T-cell (primary cell): ENCODE measurements at places on chromosomes 1 and 21. TPM values are rescaled to one million over a fixed set of nuclear protein-coding genes. Genes with fewer than 3 reads are reported as not detected.

The AQP10 gene
- total RNA-seq: not detected

The MYOG gene
- not detected for total RNA-seq

The TSPAN2 gene
- total RNA-seq: 2.4 TPM

The PCAT6 gene
- total RNA-seq: 0.44 TPM

The RAB25 gene
- total RNA-seq: 1.9 TPM

The MROH7 gene
- 0.39 TPM for total RNA-seq

The NBPF10 gene
- total RNA-seq: 2.0 TPM

The SLC35F3 gene
- total RNA-seq: not detected

The PSMG1 gene
- 18.1 TPM for total RNA-seq

The KIRREL1 gene
- 0.19 TPM for total RNA-seq

The NTNG1 gene
- total RNA-seq: not detected

The PCP4L1 gene
- not detected for total RNA-seq

The PADI4 gene
- 1.2 TPM for total RNA-seq

The ILF2 gene
- 86.6 TPM for total RNA-seq

The COL16A1 gene
- not detected for total RNA-seq

The LRRC38 gene
- 0.13 TPM for total RNA-seq

The HAO2 gene
- total RNA-seq: not detected

The SHISAL2A gene
- total RNA-seq: 54.6 TPM

The CLCA4 gene
- total RNA-seq: not detected

The SYCP1 gene
- total RNA-seq: not detected

The KIF21B gene
- 110 TPM for total RNA-seq

The FCGR1A gene
- not detected for total RNA-seq

The LRRC3 gene
- total RNA-seq: 0.76 TPM

The SEC16B gene
- total RNA-seq: not detected

The GPR25 gene
- total RNA-seq: 6.7 TPM

The F5 gene
- 9.7 TPM for total RNA-seq

The C8A gene
- total RNA-seq: not detected

The TMEM51 gene
- total RNA-seq: not detected

The OR2T29 gene
- not detected for total RNA-seq

The CAPN9 gene
- not detected for total RNA-seq

The ASCL5 gene
- not detected for total RNA-seq

The MFSD2A gene
- total RNA-seq: 2.7 TPM

The TMEM54 gene
- total RNA-seq: not detected

The RAB7B gene
- not detected for total RNA-seq

The LCE4A gene
- not detected for total RNA-seq

The RAVER2 gene
- 2.2 TPM for total RNA-seq

The LAX1 gene
- total RNA-seq: 26.8 TPM

The PDE9A gene
- total RNA-seq: 14.8 TPM

The B3GALT2 gene
- 0.15 TPM for total RNA-seq

The C1orf116 gene
- total RNA-seq: 0.14 TPM

The INAVA gene
- total RNA-seq: 0.30 TPM

The OR13G1 gene
- total RNA-seq: not detected

The LINGO4 gene
- total RNA-seq: 0.36 TPM

The ZBTB8A gene
- 0.09 TPM for total RNA-seq

The TDRD5 gene
- not detected for total RNA-seq

The RASSF5 gene
- 204 TPM for total RNA-seq

The SELENBP1 gene
- total RNA-seq: not detected

The BRDT gene
- not detected for total RNA-seq

The PMVK gene
- total RNA-seq: 22.4 TPM

The CYYR1 gene
- total RNA-seq: not detected

The ADAM30 gene
- not detected for total RNA-seq

The FBLIM1 gene
- 0.54 TPM for total RNA-seq

The ITLN2 gene
- total RNA-seq: not detected

The VSIG8 gene
- total RNA-seq: not detected

The TGFBR3 gene
- 37.9 TPM for total RNA-seq

The COL8A2 gene
- total RNA-seq: 0.15 TPM

The SH2D5 gene
- 0.07 TPM for total RNA-seq

The LAMB3 gene
- total RNA-seq: 0.25 TPM

The SLC5A9 gene
- not detected for total RNA-seq

The CLCA2 gene
- not detected for total RNA-seq
